ENCODE measurements at places on chromosomes 6 and 20. TPM values are rescaled to one million over a fixed set of nuclear protein-coding genes. Genes with fewer than 3 reads are reported as not detected.

DNA sequence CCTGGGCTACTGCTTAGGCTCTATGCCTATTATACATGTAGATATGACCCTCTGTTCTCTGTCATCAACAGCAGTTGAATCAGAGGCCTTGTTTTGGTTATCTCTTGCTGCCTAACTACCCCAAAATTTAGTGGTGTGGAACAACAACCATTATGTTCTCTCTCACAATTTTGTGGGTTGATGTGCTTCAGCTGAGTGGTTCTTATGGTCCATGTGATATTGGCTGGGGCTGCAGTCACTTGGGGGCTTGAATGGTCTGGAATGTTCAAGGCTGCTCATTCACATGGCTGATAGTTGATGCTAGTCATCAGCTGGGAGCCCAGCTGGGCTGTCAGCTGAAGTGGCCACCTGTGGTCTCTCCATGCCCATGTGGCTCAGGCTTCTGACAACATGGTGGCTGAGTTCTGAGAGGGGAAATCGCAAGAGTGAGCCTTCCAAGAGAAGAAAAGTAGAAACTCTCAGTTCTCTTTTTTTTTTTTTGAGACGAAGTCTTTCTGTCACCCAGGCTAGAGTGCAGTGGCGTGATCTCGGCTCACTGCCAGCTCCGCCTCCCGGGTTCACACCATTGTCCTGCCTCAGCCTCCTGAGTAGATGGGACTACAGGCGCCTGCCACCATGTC, 47.8 kb downstream of the SHLD1 start:
- no peak for DNase-seq

- no peak for DNase-seq
Measured at GRCh38 chr6:82687855-82688254, 324.2 kb downstream of the TPBG start.

DNA sequence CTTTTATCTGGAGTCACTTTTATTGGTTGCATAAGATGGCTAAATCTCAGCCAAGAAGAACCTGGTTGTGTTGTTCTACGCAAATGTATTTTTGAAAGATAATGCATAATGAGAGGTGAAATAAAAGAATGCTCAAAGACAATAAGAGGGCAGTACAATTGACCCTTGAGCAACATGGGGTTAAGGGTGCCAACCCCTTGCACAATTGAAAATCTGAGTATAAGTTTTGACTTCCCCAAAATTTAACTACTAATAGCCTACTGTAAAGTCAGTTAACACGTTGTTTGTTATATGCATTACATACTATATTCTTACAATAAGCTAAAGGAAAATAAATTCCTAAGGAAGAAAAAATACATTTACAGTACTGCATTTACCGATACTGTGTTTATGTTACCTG, 5.9 kb downstream of the RNF146 start:
- DNase-seq, result no peak

DNA sequence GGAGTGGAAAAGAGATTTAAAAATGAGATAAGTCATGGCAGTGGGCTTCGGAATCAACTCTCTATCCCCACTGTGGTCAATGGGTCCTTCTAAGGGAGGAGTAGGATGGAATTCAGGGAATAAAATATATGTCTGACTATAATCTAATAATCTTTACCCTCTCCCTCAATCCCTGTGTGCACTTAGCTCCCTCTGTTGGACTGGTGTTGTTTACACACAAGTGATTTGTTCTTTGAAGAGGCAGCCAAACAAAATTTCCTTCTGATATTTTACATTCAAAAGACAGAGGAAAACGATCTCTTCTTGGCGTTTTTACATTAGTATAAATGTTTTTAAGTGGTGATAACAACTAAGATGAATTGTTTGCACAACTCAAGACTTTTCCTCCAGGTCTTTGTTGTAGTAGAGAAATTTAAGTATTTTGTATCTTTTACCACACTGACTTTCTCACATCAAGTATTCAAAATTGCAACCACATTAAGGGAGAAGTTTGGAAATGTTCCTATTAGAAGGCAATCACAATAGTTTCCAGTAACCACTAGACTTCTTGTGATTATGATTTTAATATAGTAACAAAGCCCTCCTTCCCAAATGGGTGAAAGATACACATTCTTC, 317.8 kb downstream of the CENPW start:
- DNase-seq, result no peak

DNA sequence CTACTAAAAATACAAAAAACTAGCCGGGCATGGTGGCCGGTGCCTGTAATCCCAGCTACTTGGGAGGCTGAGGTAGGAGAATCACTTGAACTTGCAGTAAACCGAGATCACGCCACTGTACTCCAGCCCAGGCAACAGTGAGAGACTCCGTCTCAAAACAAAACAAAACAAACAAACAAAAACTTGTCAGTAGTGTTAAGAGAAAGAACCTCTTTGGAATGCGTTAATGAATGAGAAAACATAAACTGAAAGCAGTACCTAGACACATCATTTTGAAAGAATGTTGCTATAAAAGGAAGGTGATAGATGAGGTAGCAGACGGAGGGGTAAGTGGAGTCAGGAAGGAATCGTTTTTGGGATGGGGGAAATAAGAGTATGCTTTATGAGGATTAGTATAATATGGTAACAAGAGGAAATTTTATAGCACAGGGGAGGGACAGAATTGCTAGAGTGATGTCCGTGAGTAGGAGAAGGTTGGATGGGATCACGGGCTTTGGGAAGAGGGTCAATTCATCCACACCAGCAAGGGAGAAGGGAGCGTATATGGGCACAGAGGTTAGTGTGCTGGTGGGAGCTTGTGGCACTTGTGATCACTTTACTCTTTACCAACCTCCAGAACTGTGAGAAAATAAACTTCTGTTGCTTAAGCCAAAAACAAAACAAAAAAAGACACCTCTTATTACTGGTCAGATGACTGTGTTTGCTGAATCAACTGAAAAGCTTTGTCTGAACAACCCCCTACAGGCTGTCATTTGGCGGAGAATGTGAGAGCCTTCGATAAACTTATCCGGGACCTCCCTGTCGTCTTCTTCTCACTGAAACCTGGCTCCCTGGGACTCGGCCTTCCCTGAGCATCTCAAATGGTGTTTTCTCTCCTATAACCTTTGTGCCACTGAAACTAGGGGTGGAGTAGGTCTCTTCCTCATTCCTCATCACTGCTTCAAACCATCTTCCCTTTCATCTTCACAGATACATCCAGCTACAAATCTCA, 48.9 kb upstream of the TFAP2A start:
- no peak for DNase-seq

DNA sequence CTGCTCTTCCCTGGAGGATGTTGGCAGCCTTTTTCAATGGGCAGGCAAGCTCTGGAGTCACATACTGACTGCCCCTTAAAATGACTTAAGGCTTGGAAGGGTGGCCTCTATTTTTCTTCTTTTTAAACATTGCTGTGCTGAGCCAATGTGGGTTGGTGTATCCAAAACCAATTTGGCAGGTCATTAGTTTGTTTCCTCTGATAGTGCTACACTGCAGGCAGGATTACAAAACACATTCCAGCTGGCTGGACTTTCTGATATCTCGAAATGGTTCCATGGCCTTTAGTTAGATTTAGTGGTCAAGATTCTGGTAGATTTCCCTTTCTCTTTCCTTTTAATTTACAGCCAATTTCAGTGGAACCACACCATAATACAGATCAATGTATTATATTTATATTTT, 28.1 kb upstream of the BMP2 start:
- DNase-seq, result no peak

Gene TSBP1
- not detected for total RNA-seq

Gene MAP7
- total RNA-seq, result 1.4 TPM

Gene TGM3
- total RNA-seq, result 0.43 TPM

- no peak for DNase-seq
Measured at GRCh38 chr6:111201764-111202163, 114.5 kb downstream of the SLC16A10 start.

GRCh38 chr20:51486197-51487005, 56.1 kb downstream of the NFATC2 start:
- DNase-seq, result no peak

Gene CST11
- total RNA-seq, result not detected

- no peak for DNase-seq
Measured at GRCh38 chr20:12610871-12611270, 397.9 kb upstream of the SPTLC3 start.

Gene MOCS1
- total RNA-seq, result 18.4 TPM

DNA sequence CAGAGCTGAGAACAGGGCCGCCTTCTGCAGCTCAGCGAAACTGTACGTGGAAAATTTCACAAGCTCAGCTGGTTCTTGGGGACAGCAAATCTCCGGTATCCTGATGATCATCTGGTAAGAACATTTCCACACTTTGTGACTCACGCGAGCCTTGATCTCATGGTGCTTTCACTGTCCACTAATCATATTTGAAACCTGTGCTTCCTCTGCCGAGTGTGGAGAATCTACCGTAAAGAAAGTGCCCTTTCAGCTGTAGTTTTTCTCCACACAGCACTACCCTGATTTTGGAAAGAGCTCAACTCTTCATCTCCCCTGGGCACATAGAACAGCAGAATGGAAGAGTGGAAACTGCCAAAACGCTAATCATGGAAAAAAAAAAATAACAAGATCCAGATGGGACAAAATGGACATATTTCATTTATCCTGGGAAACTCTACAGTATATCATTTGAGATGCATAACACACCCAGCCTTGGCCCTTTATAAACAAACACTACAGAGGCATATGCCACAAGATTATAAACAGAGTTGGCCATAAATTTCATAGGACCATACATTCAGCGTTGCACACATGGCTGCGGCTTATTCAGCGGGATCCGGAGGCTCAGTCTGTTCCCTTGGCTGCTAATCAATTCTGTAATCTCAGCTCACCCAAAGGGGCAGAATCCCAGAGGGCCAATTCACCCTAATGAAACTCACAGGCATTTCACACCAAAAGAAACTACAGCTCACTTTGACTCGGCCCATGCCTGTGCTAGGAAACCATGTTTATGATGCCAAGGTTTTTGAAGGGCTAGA, 434.5 kb downstream of the HDGFL1 start:
- no peak for DNase-seq

Gene CNKSR3
- 11.7 TPM for total RNA-seq

Gene TBX18
- total RNA-seq, result 0.47 TPM

DNA sequence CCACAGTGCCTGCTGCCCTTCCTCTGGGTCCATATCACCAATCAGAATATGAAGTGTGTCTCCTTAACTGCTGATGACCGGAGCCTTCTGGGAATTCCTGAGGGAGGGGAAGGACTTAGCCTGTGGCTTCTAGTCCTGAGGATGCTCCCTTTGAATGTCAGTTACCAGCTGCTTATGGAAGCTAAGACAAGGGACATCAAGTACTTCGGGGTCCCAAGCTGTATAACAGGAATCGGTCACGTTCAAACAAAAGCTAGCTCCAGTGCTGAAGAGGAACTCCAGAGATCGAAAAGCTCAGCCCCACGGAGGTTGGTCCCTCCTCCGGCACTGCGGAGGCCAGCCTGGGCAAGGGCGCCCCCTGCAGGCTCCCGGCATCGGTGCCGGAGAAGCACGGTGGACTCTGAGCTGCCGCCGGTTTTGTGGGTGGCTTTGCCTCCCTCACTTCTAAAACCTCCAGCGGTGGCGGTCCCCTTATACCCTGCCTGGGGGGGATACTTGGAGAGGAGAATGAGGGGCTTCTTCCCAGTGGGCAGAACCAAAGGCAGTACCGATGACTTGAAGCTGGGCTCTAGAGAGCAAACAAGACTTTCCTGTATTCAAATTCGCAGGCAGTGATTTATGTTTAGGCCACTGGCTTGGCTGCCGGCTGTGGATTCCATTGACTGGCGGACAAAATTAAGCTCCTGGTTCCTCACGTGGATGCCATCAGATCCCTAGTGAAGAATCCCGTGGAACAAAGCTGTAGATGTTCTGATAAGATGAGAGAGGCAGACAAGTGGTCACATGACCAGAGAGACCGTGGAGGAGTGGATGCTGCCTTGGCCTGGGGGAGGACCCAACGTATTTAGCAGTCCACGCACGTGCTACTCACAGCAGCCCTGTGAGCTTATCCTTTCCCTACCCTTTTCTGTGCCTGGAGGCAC, 16.2 kb upstream of the UBR2 start:
- DNase-seq, result peak; percentile 88

- DNase-seq, result no peak
Measured at GRCh38 chr6:78492351-78493017, 374.9 kb upstream of the IRAK1BP1 start.

- DNase-seq, result no peak
Measured at GRCh38 chr6:106685833-106686232, 56.5 kb downstream of the QRSL1 start.

Gene PXMP4
- total RNA-seq, result 5.6 TPM

DNA sequence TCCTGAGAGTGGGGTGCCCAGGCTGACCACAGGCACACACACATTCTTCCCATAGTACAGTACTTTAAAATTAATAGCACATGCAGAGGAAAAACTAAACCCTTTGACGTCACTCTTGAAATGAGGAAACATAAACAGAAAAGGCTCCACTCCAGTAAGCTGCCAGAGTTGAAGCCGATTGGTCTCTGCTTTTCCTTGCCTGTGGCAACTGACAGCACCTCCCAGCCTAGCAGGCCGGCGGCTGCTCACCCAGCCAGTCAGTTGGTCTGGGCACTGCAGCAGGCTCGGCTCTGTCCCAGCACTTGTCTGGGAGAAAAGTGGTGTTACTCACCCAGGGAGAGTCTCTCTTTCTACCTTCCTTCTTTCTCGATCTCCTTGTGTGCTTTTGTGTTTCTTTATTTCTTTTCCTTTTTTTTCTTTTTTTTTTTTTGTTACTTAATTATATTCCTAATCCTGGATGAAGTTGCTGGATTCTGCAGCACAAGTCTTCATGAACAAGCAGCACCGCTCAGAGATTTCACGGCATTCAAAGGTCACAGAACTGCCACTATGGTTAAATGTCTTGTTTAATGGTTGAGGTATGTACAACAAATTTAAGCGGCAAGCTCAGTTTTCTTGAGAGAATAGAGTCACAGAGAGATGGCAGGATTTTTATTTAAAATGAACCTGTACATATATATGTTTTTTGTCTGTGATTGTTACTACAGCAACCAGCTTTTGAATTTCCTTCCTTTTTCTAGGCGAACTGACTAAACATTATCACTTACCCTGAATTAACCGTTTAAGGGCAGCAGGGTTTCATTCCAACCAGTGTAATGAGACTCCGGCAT, at the start of gene PDE7B:
Gene PDE7B (plus strand): TSS at position 260 of the 830 bp plus-strand sequence.
- peak; percentile 28 for DNase-seq

DNA sequence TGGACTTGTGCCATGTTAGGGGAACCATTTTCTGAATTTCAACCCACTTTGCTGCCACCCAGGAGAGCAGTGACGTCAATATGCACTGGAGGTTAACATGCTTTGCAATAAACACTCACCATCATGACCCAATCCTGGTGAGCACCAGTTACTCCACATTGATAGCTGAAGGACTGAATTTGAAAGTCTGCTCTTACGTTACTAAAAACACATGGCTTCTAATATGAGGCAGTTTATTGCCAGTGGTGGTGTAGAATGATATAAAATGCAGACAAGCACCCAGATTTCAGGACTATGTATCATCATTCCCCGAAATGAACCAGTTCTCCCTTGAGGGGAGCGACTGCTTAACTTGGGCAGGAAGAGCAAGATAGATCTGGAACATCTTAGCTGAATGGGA, 23.8 kb downstream of the RFPL4B start:
- no peak for DNase-seq

DNA sequence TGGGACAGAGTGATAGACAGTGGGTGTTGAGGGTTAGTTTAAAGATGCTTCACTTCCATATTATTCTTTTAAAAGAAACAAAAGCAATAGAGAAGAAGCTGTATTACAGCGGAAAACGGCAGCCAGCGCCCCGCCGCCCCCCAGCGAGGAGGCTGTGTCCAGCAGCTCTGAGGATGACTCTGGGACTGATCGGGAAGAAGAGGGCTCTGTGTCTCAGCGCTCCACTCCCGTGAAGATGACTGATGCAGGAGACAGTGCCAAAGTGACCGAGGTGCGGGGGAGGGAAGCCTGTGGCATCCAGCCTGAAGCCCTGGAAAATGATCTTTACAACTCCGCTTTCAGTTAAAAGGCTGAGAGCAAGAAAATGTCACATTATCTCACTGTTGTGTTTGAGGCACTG, 100.2 kb downstream of the FIG4 start:
- DNase-seq, result no peak

Gene MEI4
- 0.44 TPM for total RNA-seq

Measured in neural crest cell (in vitro differentiated cells).